Pons (tissue), 1 donor: ENCODE measurements at places on chromosomes 3 and 15.

- DNase-seq = no peak
These were observed 2.2 kb downstream of the HEMK1 start for GRCh38 chr3:50571486-50571885.

GRCh38 chr3:39113291-39113690 is 5.8 kb downstream of the TTC21A start:
- no peak for DNase-seq

DNA sequence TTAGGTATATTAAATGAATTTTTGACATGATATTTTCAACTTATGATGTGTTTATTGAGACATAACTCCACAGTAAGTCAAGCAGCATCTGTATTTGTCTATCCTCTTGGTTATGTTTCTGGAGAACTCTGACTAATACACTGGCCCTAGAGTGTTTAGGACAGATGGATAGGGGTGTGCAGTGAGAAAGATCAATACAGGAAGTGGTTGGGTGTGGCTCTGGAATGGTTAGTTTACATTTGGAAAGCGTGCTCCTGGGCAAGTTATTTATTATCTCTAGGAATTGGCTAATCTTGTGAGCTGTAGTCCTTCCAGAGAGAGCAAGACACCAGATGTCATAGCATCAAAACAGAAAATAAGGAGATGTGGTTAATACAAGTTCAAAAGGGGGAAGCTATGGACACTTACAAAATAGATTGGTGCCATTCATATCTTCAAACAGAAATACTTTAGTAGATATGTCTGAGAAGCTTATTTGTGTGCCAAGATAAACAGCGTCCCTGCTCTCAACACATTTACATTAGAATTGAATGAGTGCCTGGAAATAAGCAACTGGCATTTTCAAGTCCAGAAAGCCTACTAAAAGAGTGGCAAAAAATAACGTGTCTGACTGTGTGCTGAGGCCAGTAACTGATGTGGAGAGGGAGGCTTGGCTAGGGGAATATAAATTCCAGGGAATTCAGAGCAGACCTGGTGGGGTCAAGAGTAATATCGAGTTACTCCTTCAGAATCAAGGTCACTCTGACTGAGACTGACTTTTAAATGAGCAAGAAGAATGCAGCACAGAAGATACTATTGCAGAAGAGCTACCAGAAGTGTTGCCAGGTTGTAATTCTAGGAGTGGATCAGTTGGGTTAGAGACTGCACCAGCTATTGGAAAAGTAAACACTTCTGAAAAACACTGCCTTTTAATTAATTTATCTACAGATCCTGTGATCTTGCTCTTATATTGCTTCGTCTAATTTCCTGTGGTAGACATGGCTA is 33.4 kb upstream of the PLAAT1 start:
- DNase-seq = no peak

- DNase-seq = no peak
These were observed 148.1 kb upstream of the PEX5L start for GRCh38 chr3:180184816-180185215.

DNA sequence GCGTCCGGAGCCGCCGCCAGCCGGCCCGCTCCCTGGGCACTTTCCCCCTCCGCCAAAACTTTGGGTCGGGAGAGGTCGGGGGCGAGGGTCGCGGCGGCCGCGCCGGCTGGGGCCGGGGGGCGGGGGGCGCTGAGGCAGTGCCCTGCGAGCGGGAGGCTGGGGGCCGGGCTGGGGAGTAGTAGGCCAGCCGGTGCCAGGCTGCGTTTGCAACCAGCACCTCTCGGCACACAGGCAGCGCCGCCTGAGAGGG is 452 bp downstream of the BBX start:
- DNase-seq = no peak

DNA sequence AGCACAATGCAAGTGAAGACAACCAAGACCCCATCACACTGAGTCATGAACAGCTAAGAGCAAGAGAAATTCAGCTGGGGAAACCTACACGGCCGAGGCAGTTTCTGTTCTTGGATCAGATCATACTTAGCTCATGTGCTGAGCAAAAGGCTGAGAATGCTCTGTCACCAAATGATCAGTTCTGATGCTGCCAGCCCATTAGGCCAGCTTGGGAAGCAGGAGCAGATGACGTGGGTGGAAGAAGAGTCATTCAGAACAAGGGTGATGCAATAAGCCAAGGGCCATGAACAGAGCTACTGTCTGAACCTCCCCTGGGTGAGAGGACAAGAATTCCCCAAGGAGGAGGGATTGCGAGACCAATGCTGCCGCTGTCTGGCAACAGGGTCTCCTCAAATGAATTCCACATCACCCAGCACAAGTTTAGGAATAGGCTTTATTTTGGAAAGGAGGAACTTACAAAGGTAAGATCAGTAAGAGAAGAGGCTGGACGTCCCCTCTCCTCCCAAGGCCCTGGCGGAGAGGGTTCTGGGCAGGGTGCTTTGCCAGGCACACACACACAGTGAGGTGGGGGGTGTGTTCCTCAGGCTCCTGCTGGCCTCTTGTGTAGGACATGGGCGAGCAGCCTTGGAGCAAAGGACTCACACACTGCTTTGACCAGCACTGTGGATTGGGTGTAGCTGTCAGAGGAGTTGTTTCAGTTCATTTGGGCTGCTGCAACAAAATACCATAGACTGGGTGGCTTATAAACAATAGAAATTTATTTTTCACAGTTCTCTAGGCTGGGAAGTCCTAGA is 65.6 kb upstream of the CTXND1 start:
- peak; percentile 5 for DNase-seq

- DNase-seq = no peak
These were observed 245.7 kb downstream of the ZIC1 start for GRCh38 chr3:147654827-147655226.

- DNase-seq = no peak
These were observed 257.7 kb upstream of the NR2F2 start for GRCh38 chr15:96072821-96073220.

- no peak for DNase-seq
These were observed 65.2 kb downstream of the LSM3 start for GRCh38 chr3:14243782-14244181.
